Activated B cell treated with CpG ODN at 0.5 μM for 24 hours (primary cell): ENCODE measurements at places on chromosomes 13 and 19. TPM values are rescaled to one million over a fixed set of nuclear protein-coding genes. Genes with fewer than 3 reads are reported as not detected.

The OR10H1 gene
- total RNA-seq = 0.05 TPM in 1 of 2 replicates, not detected in the other

The KLHL1 gene
- not detected in 2 replicates for total RNA-seq

The TNNI3 gene
- not detected in 2 replicates for total RNA-seq

The KCNRG gene
- total RNA-seq = 1.9 and 3.1 TPM in 2 replicates

The CHAF1A gene
- total RNA-seq = 13.9 and 19.2 TPM in 2 replicates

The MTRF1 gene
- 22.2 and 26.7 TPM in 2 replicates for total RNA-seq

The ATP4A gene
- total RNA-seq = not detected in 2 replicates

The DACT3 gene
- 0.49 and 0.75 TPM in 2 replicates for total RNA-seq

The DPRX gene
- total RNA-seq = not detected in 2 replicates

The PSG6 gene
- total RNA-seq = not detected in 2 replicates

The NKG7 gene
- 1.6 and 2.1 TPM in 2 replicates for total RNA-seq

The FCAR gene
- 0.20 TPM in 1 of 2 replicates, not detected in the other for total RNA-seq

The ANGPTL8 gene
- total RNA-seq = not detected in 2 replicates

The LILRA2 gene
- total RNA-seq = 0.22 TPM in 1 of 2 replicates, not detected in the other

The DIRAS1 gene
- total RNA-seq = 6.4 and 7.7 TPM in 2 replicates

The ZNF331 gene
- 25.5 and 31.7 TPM in 2 replicates for total RNA-seq

The EDDM13 gene
- total RNA-seq = not detected in 2 replicates

The KRTDAP gene
- not detected in 2 replicates for total RNA-seq

The TEX30 gene
- 5.3 and 6.2 TPM in 2 replicates for total RNA-seq
